HS-5 (cell line): ENCODE measurements at places on chromosomes 1 and 21.
A peak's percentile ranks its signal among the peaks of the same experiment; 100 is the strongest.

DNA sequence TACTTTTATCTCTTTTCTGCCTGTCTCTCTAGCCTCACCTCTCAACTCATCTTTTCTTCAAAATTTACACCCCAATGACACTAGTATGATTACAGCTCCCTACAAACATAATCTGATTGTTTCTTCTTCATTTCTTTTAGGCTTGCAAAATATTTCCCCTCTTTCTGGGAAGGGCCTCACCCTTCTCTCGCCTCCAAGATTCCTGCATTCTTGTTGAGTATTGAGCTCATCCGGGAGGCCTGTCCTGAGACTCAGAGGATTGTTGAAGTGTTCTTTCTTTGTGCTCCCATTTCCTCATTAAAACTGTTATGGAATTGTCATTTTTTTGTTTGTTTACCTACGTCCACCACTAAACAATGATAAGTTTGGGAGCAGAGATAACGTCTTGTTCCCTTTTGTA lies 99.1 kb upstream of the CHRM3 start:
- no peak for DNase-seq

DNA sequence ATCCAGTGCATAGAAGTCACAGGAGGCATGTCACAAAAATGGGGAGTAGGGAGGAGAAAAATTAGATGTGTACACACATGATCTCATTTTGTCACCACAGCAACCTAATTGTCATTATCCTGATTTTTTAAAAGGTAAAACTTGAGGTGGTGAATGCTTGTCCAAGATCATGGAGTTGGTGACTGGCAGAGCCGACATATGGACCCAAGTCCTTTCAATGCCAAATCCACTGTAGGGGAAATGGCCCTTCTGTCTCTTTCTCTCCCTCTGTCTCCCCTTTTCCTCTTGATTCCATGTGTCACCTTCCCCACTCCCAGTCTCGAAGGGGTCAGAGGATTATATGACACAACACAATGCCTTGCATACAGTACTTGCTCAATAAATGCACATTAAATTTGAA lies 65.7 kb upstream of the JUN start:
- no peak for DNase-seq

GRCh38 chr1:245216366-245217115 lies 61.8 kb downstream of the KIF26B start:
- no peak for DNase-seq

- no peak for DNase-seq
Measured at GRCh38 chr1:204599098-204599497, 82.9 kb downstream of the MDM4 start.

GRCh38 chr1:96281491-96281890 lies 440.1 kb upstream of the PTBP2 start:
- no peak for DNase-seq

GRCh38 chr1:157852476-157852875 lies 10.9 kb upstream of the CD5L start:
- DNase-seq: peak; percentile 55

DNA sequence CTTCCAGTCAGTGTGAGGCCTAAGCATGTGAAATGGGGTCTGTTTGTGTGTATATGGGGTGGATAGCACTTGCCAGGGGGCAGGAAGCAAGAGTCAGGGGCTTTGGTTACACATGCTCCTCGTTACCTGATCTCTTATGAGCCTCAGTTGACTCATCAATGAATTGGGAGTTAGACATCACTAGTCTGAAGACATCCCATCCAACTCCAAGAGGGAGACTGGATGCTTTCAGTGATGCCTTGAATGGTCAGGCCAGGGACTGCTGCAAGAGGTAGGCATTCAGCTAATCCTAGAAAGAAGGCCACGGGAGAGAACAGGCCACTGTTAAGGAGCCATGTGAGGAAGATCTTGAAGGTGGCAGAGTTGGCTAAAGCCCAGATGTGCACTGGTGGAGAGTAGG lies 6.3 kb downstream of the RAB25 start:
- DNase-seq: no peak

DNA sequence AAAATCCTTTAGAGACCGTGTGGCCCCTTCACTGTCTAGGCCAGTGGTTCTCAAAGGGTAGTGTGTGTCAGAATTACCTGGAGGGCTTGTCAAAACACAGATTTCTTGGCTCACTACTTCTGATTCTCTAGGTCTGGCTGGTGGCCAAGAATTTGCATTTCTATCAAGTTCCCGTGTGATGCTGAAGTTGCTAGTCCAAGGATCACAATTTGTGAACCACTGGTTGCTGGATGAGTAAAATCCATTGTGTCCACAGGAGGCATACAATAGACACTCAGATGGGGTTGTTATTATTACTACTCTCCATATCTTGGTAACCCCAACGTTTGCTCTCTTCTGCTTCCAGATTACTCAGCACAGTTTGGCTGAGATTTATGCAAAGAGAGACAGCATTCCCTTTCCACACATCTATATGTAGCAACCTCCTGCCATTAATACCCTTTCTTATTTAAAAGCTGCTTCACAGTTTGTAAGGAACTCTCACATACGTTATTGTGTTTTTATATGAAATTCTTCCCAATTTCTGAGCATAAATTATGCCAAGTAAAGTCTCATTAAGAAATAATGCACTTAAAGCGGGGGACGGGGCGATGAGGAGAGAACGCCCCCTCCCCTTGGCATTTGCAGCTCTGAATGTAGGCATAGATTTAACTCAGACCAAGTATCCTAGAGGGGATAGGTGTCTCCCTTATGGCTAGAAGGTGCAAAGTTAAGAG lies 720 bp upstream of the TMCC2 start:
- no peak for DNase-seq

DNA sequence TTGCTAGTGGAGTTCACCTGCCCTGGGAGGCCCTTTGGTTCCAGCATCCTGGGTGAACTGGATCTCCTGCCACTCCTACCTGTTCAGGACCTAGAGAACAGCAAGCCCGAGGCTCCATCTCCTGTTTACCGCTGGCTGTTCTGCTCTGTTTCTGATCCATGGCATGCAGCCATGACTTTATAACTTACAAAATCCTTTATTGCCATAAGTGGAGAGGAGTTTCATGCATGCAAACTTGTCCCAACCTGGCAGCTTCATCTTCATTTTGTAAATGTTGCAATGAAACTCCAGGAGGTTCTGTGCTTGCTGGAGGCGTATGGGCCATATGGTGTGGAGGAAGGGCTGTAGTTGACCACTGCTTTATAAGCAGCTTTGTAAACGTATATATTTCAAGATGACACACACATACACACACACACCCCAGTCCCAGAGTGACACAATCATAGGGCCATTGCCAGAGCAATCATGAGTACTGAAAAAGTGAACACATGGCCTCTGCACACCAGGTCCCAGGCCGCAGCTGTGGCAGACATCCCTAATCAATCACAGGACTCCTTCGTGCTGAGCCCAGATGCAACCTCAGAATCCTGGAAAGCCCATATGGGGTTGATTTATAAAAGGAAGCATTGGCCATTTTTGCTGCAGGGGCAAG lies 69.0 kb downstream of the UBIAD1 start:
- no peak for DNase-seq

- peak; percentile 79 for DNase-seq
Measured at GRCh38 chr1:164726235-164726634, 167.3 kb downstream of the PBX1 start.
